ENCODE measurements at places on chromosomes 12 and 14.

DNA sequence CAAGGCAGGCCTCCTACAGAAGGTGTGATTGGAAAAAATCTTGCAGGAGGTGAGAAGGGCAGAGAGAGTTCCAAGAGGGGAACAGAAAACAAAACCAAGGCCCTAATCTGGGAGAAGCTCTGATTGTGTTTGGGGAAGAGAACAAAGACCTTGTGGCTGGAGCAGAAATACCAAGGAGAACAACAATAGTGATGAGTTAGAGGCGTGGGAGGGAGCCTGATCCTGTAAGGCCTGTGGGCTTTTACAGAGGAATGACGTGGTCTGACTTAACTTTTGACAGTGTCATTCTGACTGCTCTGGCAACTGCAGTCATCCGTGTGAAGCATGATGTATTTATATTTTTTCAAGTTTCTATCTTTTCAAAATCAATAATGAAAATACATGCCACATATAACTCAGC is 200.6 kb downstream of the ANO4 start:
- DNase-seq, result no peak

DNA sequence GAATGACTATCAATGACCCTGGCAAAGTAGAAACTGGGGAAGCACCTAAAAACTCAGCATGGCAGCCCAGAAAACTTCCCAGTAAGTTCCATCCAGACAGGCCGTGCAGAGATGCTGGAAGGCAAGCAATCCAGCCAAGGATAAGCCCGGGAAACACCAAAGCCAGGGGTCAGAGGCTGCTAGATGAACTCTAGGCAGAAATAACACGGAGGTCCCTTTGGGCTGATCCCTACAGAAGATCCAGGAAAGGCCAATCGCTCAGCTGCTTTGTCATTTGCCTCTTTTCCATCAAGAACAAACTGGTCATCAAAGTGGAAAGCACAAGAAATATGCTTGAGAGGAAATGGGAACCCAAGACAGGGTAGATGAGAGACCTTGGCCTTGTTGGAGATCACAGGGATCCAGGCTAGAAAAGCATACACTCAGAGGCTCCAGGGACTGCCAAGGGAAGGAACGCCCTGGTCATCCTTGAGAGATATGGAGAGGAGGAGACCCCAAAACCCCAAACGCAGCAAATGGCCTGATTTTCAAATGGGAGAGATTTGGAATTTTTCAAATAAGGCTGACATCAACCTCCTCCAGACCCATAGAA is 6.5 kb downstream of the KRT79 start:
- DNase-seq, result no peak

- DNase-seq, result no peak
Measured at GRCh38 chr14:50813544-50813863, 17.5 kb downstream of the NIN start.

DNA sequence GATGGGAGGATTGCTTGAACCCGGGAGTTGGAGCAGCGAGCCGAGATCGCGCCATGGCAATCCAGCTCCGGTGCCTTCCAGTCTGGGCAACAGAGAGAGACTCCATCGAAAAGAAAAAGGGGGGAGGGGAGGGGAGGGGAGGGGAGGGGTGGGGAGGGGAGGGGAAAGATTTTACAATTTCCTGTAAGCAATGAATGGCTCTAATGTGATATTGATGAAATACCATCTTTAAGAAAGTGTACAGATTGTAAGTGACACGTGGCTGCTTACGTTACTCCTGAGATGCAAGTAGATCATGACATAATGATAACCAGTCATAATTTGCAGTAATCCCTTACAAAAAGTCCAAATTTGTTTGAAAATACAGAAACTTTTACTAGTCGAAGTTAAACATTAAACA is 1.4 kb downstream of the SLC25A21 start:
- no peak for DNase-seq

- DNase-seq, result no peak
Measured at GRCh38 chr12:32116897-32117296, 10.2 kb downstream of the BICD1 start.

DNA sequence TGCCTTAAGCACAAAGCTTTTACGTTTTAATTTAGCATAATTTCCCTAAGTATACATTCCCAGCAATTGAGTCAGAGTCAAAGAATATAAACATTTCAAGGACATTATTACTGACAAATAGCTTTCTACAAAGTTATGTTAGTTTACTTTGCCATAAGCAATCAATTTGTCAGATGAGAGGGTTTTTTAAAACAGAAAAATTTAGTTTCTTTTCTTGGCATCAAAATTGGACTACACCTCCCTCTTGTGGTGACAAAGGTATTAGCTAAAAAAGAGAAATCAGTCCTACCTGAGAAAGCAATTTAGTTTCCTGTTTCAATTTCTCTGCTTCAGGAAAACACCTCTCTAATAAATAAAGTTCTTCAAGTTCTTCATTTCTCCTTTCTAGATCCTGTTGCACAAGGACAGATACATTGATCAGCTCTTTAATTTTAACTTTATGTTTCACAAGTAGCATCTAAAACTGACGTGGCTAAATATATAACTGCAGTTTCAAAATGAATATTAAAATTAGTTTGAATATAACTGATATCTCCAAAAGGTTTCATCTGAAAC is 39.9 kb downstream of the DNAI7 start:
- no peak for DNase-seq

GRCh38 chr12:132116709-132117557 is 27.2 kb downstream of the DDX51 start:
- no peak for DNase-seq

GRCh38 chr14:70801836-70802235 is 7.5 kb downstream of the MAP3K9 start:
- no peak for DNase-seq

- no peak for DNase-seq
Measured at GRCh38 chr12:124786061-124786964, 77.4 kb downstream of the SCARB1 start.

DNA sequence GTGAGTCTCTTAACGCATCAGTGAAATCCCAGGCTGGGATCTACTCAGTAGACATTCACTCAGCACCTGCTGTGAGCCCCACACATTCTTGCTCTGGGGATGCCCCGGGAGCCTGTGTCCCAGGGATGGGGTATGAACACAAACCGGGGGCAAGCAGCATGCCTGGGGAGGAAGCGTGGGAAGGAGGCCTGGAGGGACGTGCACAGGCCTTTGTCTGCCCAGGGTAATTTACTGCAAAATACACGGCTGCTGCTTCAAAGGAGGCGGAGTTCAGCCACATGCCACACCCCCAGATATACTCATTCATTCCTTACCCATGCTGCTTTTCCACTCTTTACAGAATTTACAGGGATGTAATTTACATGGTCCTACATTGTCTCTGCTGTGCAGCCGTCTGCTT is 187.8 kb downstream of the ADGRD1 start:
- DNase-seq, result no peak

- DNase-seq, result no peak
Measured at GRCh38 chr14:93150227-93151208, 34.2 kb downstream of the MOAP1 start.

DNA sequence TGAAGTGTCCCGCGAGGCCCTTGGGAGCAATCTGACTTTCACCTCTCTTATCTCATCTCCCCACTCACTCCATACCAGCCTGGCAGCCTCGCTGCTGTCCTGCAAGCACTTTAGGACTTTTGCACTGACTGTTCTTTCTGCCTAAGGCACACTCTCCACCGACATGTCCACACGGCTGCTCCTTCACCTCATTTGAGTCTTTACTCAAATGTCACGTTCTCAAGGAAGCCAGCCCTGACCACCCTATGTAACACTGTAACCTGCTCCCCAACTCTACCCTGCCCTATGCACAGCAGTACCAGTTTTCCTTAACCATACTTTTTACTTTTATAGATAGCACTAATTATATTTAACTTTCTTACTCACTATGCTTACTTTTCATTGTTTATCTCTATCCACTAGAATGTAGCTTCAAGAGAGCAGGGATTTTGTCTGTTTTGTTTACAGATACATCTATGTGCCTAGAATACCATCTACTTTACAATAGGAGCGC is 32.0 kb downstream of the PRKD1 start:
- DNase-seq, result no peak

DNA sequence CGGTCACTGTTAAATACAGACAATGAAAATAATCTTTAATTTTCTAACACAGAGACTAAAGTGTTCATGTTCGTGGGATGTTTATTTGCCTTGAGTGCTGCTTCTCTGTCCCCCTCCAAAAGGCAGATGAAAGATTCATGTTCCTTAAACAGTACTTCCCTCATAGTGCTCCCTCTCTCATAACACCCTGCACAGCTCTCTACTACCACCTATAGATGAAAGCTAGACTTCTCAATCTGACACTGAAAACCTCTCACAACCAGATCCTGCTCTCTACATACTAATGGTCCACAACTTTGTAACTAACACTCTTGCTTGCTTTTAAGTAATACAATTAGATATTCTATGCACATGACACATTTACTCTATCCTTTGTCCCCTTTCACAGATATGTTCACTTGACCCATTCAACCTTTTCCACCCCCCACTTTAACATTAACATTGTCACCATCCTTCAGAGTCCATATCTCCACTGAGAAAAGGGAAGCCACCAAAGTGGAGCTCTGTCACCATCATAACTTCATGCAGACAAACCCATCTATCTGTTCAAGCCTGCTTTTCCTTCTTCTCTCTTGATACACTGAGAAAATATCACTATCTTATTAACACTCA is 266.4 kb upstream of the USP15 start:
- DNase-seq, result no peak

GRCh38 chr14:90758959-90759358 is 57.3 kb downstream of the TTC7B start:
- no peak for DNase-seq
